Activated CD4-positive, alpha-beta T cell treated with anti-CD3 and anti-CD28 coated beads, Interleukin-2, amount 10 ng/mL, durations not matched to agents 7 days and 5 days (primary cell): ENCODE measurements at places on chromosomes 4 and X. TPM values are rescaled to one million over a fixed set of nuclear protein-coding genes. Genes with fewer than 3 reads are reported as not detected.

The TAF7L gene
- not detected for total RNA-seq

The EOLA2 gene
- 25.4 TPM for total RNA-seq

The PROM1 gene
- not detected for total RNA-seq

The MAGEA11 gene
- total RNA-seq, result not detected

The HSFX2 gene
- total RNA-seq, result not detected

The SSX2 gene
- not detected for total RNA-seq

The MXD4 gene
- total RNA-seq, result 22.8 TPM

The VCX gene
- not detected for total RNA-seq

The SCD5 gene
- 2.0 TPM for total RNA-seq

The CCKAR gene
- total RNA-seq, result not detected
